ENCODE measurements at places on chromosomes 11 and 22.

DNA sequence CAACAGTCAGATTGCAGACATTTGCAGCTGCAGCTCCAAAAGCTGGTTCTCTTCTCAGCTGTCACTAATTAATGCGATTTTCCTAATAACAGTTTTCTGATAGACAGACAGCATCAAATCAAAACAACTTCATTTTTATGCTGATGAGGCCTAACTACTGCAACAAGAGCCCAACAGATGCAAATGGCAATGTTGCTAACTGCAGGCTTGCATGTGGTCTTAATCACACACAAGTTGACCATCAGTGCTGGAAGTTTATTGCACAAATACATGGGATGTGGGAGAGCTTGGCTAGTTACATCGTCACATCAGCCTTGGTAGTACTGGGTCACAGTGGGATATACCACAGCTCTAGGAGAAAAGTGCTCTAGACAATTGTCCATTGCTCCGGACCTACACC lies 99.2 kb downstream of the SPON1 start:
- no peak for DNase-seq

- DNase-seq = no peak
These were observed 63.9 kb downstream of the PKNOX2 start for GRCh38 chr11:125228445-125228844.

DNA sequence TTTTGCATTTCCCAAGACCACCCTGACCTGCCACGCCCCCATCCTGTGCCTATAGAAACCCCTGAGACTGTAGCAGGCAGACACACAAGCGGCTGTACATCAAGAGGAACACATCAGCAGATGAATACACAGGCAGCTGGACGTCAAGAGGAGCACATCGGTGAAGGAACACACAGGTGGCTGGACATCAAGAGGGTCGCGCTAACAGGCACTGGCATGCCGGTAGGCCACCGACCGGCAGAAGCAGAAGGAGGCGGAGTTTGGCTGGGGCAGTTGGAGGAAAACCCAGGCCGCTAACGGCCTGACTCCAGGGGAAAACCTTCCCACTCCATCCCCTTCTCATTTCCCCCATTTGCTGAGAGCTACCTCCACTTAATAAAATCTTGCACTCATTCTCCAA lies 5.4 kb upstream of the IPO7 start:
- DNase-seq = no peak

DNA sequence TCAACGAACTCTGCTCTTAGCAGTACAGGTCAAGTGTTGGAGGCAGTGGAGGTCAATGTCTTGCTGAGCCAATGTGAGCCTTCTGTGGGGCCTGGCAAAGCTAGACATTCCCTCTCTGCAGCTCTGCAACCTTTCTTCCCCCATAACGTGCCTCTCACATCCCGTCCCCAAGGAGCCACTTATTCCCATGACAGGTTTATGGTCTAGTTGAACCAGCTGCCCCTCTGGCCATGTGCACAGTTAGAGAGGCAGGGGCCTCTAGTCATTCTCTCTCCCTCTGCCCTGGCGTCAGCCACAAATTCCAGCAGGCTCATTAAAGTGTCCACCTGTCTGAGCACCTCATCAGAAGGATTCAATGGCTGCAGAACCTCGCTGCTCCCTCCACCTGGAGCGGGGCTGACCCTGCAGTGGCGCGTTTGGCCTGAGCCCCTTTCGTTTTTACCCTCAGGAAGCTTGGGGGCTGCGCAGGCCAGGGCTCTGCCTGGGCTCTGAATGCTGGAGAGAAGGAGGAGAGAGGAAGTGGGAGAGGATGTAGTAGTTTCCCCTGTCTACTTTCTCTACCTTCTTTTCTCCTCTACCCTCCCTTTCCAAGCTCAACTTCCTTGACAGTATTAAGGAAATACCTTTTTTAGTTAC lies 302.1 kb upstream of the B3GAT1 start:
- DNase-seq = no peak

GRCh38 chr11:126039485-126040271 lies 23.0 kb downstream of the CDON start:
- DNase-seq = no peak

Data from NCI-H1048 (cell line).